ENCODE measurements at places on chromosomes 7 and 10.

GRCh38 chr7:46369933-46370654 lies 449.0 kb upstream of the IGFBP3 start:
- DNase-seq: no peak
- H3K27me3 ChIP-seq: peaks cover 6% of the 10 kb centered on the region
- H3K4me3 ChIP-seq: no peak overlapping the region
- H3K4me1 ChIP-seq: no peaks in the 10 kb centered on the region
- peaks cover 7% of the 10 kb centered on the region for H3K36me3 ChIP-seq
- no peak overlapping the region for H3K27ac ChIP-seq

DNA sequence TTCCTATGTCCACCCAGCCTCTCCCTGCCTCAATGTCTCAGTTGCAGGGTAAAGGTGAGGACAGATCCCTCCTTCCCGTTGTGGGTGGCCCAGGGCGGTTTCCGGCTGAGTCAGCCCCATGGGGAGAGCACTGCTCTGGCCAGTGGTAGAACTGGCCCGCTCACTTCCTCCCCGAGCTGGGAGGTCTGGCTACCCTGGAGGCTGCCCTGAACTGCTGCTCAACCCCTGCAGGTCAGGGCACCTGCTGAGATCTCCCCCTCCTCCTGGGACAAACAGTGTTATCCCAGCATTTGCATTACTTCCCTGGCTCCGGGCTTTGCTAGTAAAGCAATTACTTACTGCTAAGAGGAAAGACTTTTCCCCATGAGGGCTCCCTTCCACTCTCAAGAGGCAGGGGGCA lies 21.4 kb upstream of the IMPDH1 start:
- no peak for DNase-seq
- H3K4me3 ChIP-seq: no peak overlapping the region
- H3K4me1 ChIP-seq: no peaks in the 10 kb centered on the region
- no peak overlapping the region for H3K27ac ChIP-seq
- H3K36me3 ChIP-seq: no peaks in the 10 kb centered on the region

GRCh38 chr7:127865466-127865865 lies 165.8 kb downstream of the LRRC4 start:
- H3K36me3 ChIP-seq: peaks cover 24% of the 10 kb centered on the region
- DNase-seq: no peak
- H3K4me3 ChIP-seq: no peak overlapping the region
- peaks cover 53% of the 10 kb centered on the region for H3K4me1 ChIP-seq
- no peak overlapping the region for H3K27ac ChIP-seq

- no peak overlapping the region for H3K4me3 ChIP-seq
- no peaks in the 10 kb centered on the region for H3K4me1 ChIP-seq
- no peak overlapping the region for H3K27ac ChIP-seq
- DNase-seq: no peak
- peaks cover 27% of the 10 kb centered on the region for H3K36me3 ChIP-seq
These were observed 267.5 kb upstream of the KAT6B start for GRCh38 chr10:74558897-74559296.

- H3K4me3 ChIP-seq: no peak overlapping the region
- peaks cover 29% of the 10 kb centered on the region for H3K4me1 ChIP-seq
- H3K36me3 ChIP-seq: peaks cover 20% of the 10 kb centered on the region
- peak overlapping the region; percentile 70 for H3K27ac ChIP-seq
- peaks cover 7% of the 10 kb centered on the region for H3K27me3 ChIP-seq
- no peak for DNase-seq
These were observed 6.1 kb downstream of the PTER start for GRCh38 chr10:16442914-16443313.

DNA sequence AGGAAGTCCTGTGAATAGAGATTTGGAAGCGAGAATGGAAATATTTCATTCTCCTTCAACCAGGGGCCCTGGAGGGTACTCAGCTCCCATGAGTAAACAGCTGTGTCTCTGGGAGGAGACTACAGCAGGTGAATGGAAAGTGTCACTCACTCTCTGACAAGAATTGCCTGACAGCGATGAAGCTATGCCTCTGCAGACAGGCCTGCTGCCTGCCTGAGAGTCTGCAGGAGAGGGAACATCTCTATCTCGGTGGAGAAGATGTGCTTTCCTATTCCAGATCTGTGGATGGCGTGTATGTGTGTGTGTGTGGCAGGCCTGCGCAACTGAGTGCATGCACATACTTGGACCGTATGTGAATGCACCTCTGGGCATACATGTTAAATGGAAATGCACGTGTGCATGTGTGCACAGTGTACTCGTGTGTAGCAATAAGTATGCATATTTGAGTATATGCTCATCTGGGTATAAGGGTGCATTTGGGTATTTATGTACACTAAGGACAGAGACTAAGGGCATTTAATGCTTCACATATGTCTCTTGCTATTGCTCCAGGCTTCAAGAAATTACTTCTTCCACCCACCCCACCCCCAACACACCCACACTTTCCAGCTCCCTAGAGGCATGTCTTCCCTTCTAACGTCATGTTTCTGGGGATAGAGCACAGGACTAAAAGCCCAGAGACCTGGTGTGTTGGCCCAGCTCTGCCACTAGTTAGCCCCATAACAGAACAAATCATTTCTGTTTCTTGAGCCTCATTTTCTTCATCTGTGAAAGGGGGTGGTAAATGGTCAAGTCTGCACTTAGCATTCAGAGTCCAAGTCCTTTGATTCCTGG lies 4.6 kb upstream of the ADCYAP1R1 start:
- H3K27me3 ChIP-seq: peaks cover 36% of the 10 kb centered on the region
- H3K36me3 ChIP-seq: no peaks in the 10 kb centered on the region
- H3K4me1 ChIP-seq: peaks cover 17% of the 10 kb centered on the region
- no peak overlapping the region for H3K27ac ChIP-seq
- H3K4me3 ChIP-seq: no peak overlapping the region

- peak overlapping the region; percentile 80 for H3K4me3 ChIP-seq
- H3K36me3 ChIP-seq: no peaks in the 10 kb centered on the region
- no peak overlapping the region for H3K27ac ChIP-seq
- no peak for DNase-seq
These were observed 6.3 kb upstream of the EMX2 start for GRCh38 chr10:117536072-117536865.

DNA sequence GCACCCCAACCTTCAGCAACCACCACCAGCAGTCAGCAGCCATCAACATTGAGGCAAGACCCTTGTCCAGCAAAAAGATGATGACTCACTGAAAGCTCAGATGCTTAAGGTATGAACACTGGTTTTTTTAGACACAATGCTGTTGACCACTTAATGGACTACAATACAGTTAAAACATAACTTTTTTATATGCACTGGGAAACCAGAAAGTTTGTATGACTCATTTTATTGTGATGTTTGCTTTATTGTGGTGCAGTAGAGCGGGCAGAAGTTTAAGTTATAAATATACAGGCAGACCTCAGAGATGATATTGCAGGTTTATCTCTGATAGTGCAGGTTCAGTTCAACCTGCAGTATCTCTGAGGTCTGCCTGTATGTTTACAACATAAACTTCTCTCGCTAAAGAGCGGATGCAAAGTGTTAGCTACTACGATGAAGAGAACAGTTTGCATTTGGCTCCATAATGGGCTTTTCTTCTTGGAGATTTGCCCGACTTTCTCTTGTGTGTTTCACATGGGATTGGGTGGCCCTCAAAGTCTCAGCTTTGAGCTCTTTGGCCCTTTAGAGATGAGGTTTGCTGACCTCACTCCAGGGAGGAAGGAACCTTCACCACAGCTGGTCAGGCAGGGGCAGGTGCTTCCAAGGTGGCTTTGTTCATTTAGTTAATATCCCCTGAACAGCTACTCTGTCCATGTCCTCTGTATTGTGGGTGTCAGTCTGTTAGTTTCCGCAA lies 84.4 kb upstream of the SHH start:
- H3K36me3 ChIP-seq: no peaks in the 10 kb centered on the region
- no peak overlapping the region for H3K4me3 ChIP-seq
- peaks cover 27% of the 10 kb centered on the region for H3K27me3 ChIP-seq
- DNase-seq: no peak
